Non-pigmented ciliary epithelial cell (primary cell): ENCODE measurements at places on chromosomes 7 and 10.

DNA sequence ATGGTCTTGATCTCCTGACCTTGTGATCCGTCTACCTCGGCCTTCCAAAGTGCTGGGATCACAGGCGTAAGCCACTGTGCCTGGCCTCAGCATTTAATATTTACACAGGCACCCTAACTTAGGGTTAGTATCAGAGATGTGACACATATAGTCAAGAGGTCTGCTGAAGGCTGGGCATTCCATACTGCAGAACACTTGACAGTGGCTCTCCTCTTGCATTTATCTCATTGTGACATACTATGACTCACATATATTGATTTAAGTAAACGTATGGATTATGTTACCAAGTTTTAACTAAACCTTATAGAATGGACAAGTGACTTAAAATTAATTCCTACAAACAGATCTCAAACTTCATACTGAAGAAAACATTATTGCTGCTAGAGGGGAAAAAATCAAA, 36.6 kb downstream of the BRAF start:
- no peak for DNase-seq

- DNase-seq, result no peak
These were observed 43.5 kb upstream of the LRRC4 start for GRCh38 chr7:128074736-128075135.

GRCh38 chr10:124105045-124105444, 11.6 kb upstream of the CHST15 start:
- no peak for DNase-seq

- DNase-seq, result no peak
These were observed 88.8 kb upstream of the ITGB1 start for GRCh38 chr10:33046792-33047191.

DNA sequence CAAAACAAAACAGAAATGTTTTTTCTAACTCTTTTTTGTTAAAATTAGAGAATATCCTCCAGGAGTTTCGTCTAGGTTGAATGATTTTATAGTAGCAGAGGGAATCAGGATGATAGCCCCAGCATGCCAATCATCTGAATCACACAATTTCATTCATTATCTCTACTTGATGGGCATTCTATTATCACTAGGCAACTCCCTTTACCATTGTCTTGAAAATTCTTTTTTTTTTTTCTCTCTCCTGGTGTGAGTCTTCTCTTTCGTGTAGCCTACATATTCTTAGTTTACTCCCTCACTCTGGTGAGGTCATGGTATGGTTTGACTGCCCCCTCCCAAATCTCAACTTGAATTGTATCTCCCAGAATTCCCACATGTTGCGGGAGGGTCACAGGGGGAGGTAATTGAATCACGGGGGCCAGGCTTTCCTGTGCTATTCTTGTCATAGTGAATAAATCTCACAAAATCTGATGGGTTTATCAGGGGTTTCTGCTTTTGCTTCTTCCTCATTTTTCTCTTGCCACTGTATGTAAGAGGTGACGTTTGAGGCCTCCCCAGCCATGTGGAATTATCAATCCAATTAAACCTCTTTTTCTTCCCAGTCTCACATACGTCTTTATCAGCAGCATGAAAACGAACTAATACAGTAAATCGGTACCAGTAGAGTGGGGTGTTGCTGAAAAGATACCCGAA, 105.0 kb downstream of the OTUD1 start:
- DNase-seq, result no peak

- DNase-seq, result no peak
These were observed 73.3 kb downstream of the ARID5B start for GRCh38 chr10:61974601-61975390.

GRCh38 chr10:112519133-112519761, 72.2 kb downstream of the VTI1A start:
- no peak for DNase-seq

DNA sequence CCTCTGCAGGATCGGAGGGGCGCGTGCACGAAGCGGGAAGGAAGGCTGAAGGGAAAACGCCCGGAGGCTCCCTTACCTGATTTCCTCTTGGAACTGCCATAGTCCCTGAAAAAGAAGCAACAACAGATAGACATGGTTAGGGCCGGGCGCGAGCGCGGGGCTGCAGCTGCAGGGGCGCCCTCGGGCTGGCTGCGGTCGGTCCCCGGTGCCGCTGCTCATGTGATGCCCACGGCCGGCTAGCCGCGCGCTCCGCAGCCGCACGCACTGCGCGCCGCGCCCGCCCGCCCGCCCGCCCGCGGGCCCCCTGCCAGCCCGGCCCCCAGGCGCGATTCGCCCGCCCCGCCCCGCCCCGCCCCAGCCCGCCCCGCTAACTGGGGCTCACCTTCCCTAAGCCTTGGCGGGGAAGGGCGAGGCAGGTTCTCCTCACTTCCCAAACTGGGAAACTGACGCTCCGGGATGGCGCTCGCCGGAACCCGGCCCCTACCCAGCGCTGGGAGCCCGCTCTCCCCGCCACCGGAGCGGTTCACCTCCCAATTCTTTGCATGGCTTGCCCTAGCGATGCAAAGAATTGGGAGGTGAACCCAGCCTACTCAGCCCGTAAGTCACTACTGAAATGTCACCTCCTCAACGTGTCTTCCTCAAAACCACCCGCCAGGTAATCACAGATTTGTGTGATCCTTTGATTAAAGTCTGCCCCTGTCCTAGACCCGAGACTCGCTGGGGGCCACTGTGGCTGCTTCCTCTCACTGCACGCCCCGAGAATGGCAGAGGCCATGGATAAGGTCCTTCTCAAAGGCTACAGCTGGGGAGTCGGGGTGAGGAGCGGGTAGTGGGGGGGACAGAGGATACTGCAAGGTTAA, 162.2 kb downstream of the SH3PXD2A start:
- no peak for DNase-seq

DNA sequence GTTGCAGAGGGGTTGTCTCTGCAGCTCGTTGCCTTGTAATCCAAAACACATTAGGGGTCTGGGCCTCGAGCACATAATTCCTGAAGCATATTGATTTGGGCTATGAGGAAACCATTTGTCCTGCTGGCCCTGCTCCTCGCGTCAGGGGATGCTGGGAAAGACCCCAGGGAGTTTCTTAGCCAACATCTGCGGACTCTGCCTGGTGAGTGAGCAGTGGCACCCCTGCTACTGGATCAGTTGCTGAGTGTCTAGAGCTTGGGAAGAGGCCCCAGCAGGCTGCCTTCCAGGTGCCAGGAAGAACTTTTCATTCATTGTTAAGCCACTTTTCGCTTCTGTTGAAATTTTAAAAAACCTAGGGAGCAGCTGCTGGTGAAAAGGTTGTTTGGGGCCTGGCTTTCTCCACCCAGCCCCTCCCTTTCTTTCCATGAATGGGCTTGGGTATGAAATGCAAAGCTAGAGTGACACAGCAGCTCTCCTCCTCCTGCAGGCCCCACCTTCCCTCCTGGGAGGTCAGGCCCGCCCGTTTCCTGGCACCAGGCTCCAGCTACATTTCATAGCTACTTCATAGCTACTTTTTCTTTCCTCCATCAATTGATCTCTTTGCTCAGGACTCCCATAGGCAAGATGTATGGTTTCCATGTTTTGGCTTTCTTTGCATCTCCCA, 26.8 kb downstream of the TACR2 start:
- DNase-seq, result no peak

DNA sequence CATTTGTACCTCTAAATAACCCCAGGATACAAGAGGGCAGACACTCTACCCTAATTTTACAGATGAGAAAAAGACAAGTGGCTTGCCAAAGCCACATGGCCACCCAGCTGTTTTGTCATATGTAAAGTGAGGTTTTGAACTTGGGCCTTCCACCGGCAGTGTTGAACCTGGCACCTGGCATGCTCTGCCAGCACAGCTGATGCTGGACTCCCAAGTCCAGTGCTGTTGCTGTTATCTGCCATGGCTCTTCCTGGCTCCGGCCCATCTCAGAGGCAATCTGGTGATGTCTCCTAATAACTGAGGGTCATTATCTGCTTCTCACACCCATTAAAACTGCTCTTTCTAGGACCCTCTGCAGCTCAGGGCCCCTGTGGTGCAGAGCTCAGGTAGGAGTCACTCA, 25.0 kb downstream of the BCCIP start:
- DNase-seq, result no peak

GRCh38 chr7:27560706-27561235, 101.9 kb downstream of the HIBADH start:
- peak; percentile 74 for DNase-seq

GRCh38 chr7:155251831-155252230, 45.8 kb upstream of the INSIG1 start:
- no peak for DNase-seq

DNA sequence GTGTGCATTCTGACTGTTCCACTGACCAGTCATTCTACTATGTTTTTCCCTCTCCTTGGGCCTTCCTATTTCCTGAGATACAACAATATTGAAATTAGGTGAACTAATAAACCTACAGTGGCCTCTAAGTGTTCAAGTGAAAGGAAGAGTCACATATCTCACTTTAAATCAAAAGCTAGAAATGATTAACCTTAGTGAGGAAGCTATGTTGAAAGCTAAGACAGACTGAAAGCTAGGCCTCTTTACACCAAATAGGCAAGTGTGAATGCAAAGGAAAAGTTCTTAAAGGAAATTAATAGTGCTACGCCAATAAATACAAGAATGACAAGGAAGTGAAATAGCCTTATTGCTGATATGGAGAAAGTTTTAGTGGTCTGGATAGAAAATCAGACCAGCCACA, 5.7 kb upstream of the DYNC1I1 start:
- no peak for DNase-seq

DNA sequence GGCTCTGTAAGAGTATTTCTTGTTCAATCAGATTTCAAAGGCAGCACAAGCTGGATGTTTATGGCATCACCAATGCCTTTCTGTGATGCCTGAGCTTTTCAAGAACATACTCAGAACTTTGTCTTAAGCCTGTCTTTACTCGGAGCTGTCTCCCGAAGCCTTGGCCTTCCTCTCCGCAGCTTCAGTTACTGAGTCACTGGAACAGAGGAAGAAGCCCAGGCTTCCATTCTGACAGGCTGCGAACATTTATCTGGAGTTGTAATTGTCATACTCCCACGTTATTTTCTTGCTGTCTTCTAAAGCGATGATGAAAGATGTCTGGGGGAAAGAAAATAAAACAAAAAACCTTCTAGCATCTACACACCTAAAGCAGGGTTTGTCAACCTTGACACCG, 43.9 kb downstream of the GRK5 start:
- no peak for DNase-seq

DNA sequence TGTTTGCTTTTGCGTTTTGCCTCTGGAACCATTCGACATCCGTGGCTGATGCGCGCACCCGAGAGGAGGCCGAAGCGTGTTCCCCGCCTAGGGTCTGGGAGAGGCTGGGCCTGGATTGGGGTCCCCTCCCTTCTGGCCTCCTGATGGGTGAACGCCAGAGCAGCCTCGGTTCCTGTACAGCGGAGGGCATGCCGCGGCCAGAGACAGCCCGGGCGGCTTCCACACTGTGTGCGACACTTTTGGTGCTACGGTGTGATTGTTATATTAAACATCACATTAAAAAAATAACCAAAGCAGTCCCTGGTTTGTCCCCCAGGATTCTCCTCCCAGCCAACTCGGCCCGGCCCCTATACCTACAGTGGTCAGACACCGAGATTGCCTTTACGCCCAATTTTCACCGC, 3.7 kb upstream of the HOXA7 start:
- no peak for DNase-seq

DNA sequence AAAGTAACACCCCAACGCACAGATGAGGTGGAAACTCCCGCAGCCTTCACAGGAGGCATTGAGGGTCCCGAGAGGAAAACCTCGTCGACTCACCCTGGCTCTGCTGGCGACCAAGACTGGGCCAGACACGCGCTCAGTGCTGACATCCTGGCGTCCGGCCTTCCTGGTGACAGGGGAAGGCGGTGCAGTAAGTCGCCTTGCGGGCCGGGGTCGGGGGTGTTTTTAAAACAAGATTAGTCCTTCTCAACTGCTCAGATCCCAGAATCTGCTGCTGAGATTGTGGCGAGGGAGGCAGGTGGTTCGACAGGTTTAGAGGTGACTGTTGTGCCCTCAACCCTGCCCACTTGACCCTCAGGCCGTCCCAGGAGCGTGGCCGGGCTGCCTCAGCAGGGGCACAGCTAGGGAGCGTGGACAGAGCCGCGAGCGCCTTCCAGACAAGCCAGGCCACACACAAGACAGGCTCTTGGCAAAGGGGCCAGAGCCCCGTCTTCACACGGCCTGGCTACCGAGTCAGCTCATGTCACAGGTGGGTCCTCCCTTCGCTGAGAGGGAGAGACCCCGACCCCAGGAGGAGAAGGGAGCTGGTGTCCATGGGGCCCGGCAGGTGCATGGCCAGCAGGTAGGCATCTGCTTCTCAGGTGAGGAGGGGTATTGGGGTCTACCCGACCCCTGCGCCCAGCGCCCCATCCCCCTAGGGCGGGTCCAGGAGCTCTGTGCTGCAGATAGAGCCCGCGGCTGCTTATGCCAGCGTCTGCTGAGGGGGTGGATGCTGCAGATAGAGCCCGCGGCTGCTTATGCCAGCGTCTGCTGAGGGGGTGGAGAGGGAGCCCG, 81.6 kb downstream of the DNAJB6 start:
- DNase-seq, result no peak

DNA sequence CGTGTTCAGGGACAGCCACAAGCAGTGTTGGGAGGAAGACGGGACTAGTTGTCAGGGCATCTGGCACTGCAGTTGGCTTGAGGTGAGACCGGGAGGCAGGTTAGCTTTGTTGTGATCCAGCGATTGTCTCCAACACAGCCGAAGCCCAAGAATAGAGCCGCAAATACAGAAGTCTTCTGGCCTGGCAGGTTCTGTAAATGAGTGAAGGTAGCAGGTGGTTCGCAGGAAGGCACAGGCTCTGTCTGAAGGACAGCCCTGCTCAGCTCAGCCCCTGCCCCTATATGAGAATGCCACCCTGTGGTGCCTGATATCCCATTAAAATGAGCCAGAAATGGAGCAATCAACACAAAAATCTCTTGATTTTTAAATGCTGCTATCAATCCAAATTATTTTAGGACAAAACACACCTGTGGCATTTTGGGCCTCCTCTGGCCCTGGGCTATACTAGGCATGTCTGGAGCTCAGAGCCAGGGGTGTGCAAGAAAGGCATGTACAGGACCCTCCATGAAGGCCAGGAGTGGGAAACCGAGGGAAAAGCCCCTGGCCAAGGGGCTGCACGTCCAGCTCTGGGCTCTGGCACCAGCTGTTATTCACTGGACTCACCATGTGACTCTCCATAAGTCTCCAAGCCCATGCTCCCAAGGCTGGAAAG, 11.2 kb upstream of the C10orf71 start:
- DNase-seq, result no peak

- DNase-seq, result no peak
These were observed 32.9 kb upstream of the KMT2E start for GRCh38 chr7:104980841-104981671.

GRCh38 chr10:46079831-46080585, 33.9 kb upstream of the MSMB start:
- DNase-seq, result no peak

- no peak for DNase-seq
These were observed 128.9 kb downstream of the CELF2 start for GRCh38 chr10:11146402-11147171.

GRCh38 chr10:129655679-129656031, 188.6 kb downstream of the MGMT start:
- DNase-seq, result no peak

- DNase-seq, result no peak
These were observed 124.8 kb downstream of the PPP1R17 start for GRCh38 chr7:31811650-31812461.
